ENCODE measurements at places on chromosomes 2 and 18. TPM values are rescaled to one million over a fixed set of nuclear protein-coding genes. Genes with fewer than 3 reads are reported as not detected.

Gene SPDYA
- 1.2 TPM for polyA plus RNA-seq

- no peak for DNase-seq
Measured at GRCh38 chr18:2572171-2572569, 813 bp downstream of the NDC80 start.

DNA sequence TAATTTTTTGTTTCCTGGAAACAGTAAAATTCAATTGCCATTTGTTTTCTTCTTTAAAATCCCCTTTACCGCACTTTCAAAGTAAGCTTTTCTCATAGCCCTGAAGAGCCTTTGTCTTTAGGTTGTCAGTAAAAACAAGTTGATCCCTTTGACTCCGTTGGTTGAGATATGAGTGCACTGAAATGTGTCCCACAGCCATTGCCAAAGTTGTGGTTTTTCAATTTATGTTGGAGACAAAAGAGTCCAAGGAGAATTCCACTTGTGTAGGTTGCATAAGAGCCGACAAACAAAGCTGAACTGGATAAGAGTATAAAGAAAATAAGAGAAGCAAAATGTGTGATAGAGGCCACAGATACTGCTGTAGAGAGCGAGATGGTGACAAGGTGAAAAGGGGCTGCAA is 26.1 kb upstream of the HNMT start:
- DNase-seq, result peak; percentile 12

GRCh38 chr2:173760553-173760952 is 204.6 kb downstream of the SP3 start:
- DNase-seq, result no peak

Gene SPATA3
- polyA plus RNA-seq, result not detected

DNA sequence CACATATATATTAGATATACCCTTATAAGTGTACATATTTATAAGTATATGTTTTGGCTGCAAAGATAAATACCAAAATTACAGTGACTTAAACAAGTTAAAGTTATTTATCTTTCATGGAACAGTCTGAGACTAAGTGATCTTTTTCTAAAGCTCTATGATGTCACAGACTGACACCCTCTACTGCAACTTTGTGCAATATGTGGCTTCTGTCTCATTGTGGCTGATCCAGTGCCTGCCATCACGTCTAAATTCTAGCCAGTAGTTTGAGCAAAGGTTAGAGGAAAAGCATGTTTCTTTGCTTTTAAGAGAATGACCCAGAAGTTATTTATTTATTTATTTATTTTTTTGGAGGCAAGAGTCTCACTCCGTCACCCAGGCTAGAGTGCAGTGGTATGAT is 13.8 kb upstream of the GATA6 start:
- no peak for DNase-seq

DNA sequence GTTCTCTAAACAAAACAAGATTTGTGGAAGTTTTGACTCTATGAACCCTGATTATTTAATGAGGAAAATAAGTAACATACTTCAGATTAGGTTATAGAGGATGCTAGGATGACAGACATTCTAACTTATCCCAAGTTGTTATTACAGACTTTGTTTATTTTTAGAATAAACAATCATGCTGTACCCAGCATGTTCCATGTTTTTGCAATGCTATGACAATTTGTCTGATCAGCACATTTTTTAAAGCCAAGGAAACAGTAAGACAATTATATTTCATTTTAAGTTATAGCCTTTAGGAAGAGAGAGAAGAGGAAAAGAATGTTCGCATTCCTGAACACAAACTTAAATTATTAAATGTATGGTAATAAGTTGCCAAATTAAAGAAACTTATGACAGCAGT is 119.8 kb downstream of the KYNU start:
- no peak for DNase-seq

Gene GPAT2
- 0.38 TPM for polyA plus RNA-seq

GRCh38 chr2:211468877-211469663 is 912.7 kb downstream of the CPS1 start:
- DNase-seq, result no peak

Gene SAG
- polyA plus RNA-seq, result not detected

Gene GPR39
- polyA plus RNA-seq, result 1.6 TPM

- DNase-seq, result no peak
Measured at GRCh38 chr2:233830111-233830802, 24.1 kb downstream of the HJURP start.

Gene DSG1
- polyA plus RNA-seq, result not detected

- DNase-seq, result no peak
Measured at GRCh38 chr2:60439219-60439974, 114.1 kb downstream of the BCL11A start.

DNA sequence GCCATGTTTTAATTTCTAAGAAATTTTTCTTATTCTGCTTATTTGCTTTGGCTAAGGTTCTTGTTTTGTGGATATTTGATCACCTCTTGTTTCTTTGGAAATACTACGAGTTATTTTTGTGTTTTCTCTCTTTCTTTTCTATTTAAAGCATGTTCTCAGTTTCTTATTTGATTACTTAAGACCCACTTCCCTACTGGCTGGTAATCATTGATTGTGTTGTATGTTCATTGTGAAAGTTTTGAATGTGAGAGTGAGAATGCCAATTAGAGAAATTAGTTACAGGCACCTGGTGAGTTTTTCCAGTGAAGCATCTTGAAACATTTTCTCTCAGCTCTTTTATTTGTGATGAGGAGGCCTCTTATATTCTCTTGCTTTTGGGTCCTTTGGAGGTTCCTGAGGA is 226.7 kb upstream of the MC4R start:
- no peak for DNase-seq

Gene ATOH8
- polyA plus RNA-seq, result 12.0 TPM

Gene CNDP2
- polyA plus RNA-seq, result 72.2 TPM

GRCh38 chr2:128091726-128092080 is 703 bp downstream of the UGGT1 start:
- peak; percentile 68 for DNase-seq

Gene G6PC2
- polyA plus RNA-seq, result not detected

- DNase-seq, result peak; percentile 43
Measured at GRCh38 chr2:111522231-111522768, 361.7 kb downstream of the ANAPC1 start.

DNA sequence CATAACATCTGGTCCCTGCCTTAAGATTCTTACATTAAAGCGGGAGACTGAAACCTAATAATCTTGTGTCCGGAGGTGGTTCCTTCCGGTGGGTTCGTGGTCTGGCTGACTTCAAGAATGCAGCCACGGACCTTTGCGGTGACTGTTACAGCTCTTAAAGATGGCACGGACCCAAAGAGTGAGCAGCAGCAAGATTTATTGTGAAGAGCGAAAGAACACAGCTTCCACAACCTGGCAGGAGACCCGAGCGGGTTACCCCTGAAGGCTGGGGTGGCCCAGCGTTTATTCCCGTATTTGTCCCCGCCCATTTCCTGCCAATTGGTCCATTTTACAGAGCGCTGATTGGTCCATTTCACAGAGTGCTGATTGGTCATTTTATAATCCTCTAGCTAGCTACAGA is 122.3 kb upstream of the SIX2 start:
- no peak for DNase-seq

GRCh38 chr2:102094917-102095316 is 47.6 kb upstream of the IL1R1 start:
- DNase-seq, result peak; percentile 97

- no peak for DNase-seq
Measured at GRCh38 chr18:44290366-44290977, 390.2 kb upstream of the SETBP1 start.

DNA sequence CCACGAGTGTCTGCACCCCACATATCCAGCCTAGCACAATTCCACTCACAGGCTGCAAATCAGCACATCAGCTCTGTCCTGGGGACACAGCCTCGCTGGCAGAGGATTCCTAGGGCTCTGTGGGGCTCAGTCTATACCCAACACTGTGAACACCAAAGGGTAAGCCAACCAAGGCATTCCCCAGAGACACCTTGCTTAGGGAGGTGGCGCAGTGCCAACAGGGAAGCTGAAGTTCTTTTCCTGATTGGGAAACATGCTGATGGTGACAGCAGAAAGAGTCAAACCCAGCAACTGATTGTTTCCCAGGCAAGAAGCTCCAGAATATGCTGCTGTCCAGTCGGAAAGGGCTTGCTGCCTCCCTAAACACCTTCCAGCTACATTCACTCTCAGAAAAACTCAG is 55.8 kb downstream of the TTC32 start:
- DNase-seq, result no peak

GRCh38 chr2:188983427-188984064 is 9.4 kb downstream of the COL3A1 start:
- peak; percentile 84 for DNase-seq

Gene B4GALT6
- polyA plus RNA-seq, result 1.3 TPM

Gene FAM124B
- not detected for polyA plus RNA-seq

Gene ITGA4
- polyA plus RNA-seq, result 26.3 TPM

GRCh38 chr2:85523903-85524335 is 15.0 kb upstream of the MAT2A start:
- DNase-seq, result no peak

DNA sequence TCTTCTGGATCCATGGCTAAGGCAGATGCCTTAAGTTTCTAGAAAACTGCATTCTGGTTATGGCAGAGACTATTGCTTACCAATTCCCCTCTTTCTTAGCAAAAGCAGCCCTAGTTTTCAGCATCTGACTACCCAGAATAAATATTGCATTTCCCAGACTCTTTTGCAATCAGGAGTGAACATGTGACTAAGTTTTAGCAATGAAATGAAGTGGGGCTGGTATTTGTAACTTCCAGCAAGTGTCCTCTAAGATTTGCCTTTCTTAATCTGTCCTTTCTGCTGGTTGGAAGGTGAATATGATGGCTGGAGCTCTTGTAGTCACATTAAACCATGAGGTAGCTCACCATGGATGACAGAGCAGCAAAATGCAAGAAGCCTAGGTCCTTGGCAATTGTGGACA is 132.9 kb upstream of the PKDCC start:
- DNase-seq, result peak; percentile 46

Data from GM23248 (cell line).